ENCODE measurements at places on chromosomes 12 and 14.
A peak's percentile ranks its signal among the peaks of the same experiment; 100 is the strongest.

- peak; percentile 29 for DNase-seq
Measured at GRCh38 chr14:33163109-33163508, 224.4 kb downstream of the NPAS3 start.

DNA sequence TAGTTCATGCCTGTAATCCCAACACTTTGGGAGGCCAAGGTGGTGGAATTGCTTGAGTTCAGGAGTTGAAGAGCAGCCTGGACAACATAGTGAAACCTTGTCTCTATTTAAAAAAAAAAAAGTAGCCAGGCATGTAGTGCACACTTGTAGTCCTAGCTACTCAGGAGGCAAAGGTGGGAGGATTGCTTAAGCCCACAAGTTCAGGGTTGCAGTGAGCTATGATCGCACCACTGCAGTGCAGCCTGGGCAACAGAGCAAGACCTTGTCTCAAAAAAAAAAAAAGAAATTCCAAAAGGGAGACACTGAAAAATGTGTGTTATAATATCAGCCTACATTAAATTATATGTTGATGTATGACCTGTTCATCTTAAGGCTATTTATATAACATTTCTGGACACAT lies 14.7 kb downstream of the TMPO start:
- DNase-seq, result no peak

- no peak for DNase-seq
Measured at GRCh38 chr12:132275110-132275531, 54.3 kb downstream of the GALNT9 start.

GRCh38 chr12:31205054-31205453 lies 120.9 kb downstream of the SINHCAF start:
- DNase-seq, result no peak

DNA sequence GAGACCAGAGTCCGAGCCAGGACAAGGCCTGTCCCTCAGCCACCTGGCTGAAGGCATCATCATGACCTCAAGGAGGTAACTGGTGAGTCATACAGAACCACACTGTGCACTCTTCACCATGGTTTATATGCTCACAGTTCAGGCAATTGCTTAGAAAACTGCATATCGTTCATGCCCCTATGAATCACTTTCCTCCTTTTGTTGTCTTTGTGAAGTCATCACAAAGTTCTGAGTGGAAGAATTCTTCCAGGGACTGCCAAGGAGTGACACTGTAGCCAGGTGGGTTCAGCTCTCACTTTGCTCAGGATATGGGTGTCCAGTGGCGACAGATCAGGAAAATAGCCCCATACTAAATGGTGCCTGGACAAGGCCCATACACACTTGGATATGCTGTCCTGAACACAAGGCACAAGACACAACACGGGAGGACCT lies 92.5 kb downstream of the DPF3 start:
- DNase-seq, result no peak

- DNase-seq, result no peak
Measured at GRCh38 chr12:29634057-29634456, 136.6 kb upstream of the OVCH1 start.

DNA sequence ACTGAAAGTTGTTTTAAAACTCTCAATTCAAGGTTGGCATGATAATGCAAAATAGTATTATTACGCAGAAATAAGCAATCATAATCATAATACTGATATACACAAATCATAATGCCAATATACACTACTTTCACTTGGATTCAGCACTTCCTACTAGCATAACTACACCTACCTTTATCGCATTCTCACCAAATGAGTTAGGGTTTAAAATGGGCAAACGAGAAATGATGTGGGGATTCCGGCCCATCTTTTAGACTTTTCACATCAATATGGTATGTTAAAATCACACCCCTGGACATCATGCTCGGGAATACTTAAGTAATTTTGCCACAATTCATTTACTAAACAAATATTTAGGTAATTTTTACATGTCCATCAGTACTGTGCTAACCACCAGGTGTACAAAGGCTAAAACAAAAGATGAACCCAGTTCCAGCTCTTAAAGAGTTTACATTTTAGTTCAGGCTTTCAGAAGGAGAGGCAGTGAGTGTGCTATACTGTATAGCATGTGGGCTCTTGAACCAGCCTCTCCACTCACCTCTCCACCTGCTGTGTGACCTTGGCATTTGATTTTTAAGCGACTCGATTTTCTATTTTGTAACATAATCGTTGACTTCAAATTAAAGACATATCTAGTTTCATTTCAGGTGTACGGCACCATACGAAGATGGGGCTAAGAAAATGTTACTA lies 1.1 kb upstream of the USP15 start:
- peak; percentile 61 for DNase-seq

- no peak for DNase-seq
Measured at GRCh38 chr14:51844081-51844881, 16.1 kb upstream of the GNG2 start.

- DNase-seq, result no peak
Measured at GRCh38 chr14:103526247-103526913, 2.6 kb upstream of the TRMT61A start.

DNA sequence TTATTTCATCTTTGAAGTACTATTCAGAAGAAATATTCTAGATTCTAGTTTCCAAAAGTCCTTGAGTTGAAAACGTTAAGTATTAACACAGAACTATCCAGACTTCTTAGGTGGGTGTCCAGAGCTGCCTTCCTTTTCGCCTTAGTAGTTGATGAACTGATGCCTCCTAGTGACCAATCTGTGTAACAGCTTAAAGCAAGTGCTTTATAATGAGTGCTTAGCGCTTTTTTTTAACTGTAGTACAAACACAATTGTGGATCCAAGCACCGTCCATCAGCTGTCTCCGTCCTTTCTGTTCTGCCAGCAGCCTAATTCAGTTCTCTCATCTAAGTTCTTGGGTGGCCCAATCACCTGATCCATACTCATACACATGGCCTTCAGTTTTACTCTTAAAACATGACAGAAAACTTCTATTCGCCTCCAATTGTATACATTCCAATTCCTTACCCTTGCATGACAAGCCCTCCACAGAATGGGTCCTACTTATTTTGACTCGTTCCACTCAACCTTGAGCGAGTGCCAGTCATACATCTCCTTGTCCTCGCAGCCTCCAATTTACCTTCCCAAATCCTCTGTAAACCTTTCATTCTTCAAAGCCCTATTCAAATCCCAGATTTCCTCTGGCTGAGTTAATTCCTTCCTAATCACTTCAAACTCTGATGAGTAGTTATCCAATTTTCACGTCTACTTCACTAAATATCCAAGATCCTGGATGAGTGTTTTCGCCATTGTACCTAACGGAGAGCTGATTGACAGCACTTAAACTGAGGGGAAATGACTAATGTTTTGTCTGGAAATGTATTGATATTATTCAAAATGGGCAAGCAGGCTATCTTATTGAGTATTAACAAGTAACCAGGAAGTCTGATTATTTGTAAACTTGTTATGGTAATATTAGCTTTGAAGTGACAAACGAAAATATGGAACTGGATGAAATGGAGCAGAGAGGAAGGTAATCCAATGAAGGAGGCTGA lies 5.8 kb upstream of the PHLDA1 start:
- peak; percentile 73 for DNase-seq

DNA sequence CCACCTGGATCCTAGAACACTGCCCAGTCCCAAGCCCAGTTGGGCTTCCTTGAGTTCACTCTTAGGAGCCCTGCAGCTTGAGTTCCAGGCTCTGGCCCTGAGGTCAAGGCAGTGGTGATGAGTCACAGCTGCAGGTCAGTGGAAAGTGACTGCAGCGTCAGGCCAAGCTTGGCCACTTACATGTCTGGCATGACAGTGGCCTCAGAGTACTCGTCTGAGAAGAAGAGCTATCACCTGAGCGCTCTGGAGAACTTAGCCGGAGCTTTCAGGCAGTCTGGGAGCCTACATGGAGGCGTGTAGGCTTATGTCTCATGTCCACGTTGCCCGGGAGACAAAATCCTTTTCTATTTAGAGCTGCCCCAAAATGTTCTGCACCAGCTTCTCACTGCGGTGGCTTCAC lies 75.6 kb downstream of the ARL6IP4 start:
- peak; percentile 35 for DNase-seq

- no peak for DNase-seq
Measured at GRCh38 chr14:66944872-66945271, 244.4 kb upstream of the GARIN2 start.

Measured in NCI-H146 (cell line).